Vagina (tissue), 2 donors: ENCODE measurements at places on chromosomes 6 and 20. TPM values are rescaled to one million over a fixed set of nuclear protein-coding genes. Genes with fewer than 3 reads are reported as not detected.

GRCh38 chr6:94254689-94255088 is 835.3 kb upstream of the EPHA7 start:
- DNase-seq = no peak
- H3K27me3 ChIP-seq = no peaks in the 10 kb centered on the region
- H3K4me3 ChIP-seq = no peak overlapping the region
- no peaks in the 10 kb centered on the region for H3K4me1 ChIP-seq

- no peaks in the 10 kb centered on the region for H3K27me3 ChIP-seq
- no peak for DNase-seq
- H3K27ac ChIP-seq = peak overlapping the region; percentile 13
- H3K36me3 ChIP-seq = no peaks in the 10 kb centered on the region
- H3K4me3 ChIP-seq = no peak overlapping the region
Observed at GRCh38 chr6:4732691-4733315, 43.4 kb upstream of the CDYL start.

Gene OPN5
- not detected for total RNA-seq

DNA sequence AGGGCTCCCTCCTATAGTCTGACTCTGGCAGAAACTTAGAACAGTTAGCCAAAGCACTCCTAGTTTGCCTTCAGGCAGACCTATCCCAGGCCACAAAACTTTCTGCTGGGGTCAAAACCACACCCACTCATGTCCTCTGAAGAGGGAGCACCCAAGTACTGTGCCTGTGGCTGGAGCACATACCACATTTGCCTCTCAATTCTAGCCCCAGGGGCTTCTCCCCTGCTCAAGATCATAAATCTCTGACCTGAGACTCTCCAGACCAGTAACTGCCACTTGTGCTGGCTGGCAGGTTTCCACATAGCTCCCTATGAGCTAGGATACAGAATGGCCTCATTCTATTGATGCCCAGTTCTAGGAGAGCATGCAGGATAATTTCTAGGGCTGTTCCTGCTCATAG is 781.0 kb downstream of the EYS start:
- H3K27ac ChIP-seq = no peak overlapping the region
- no peak for DNase-seq
- H3K27me3 ChIP-seq = no peaks in the 10 kb centered on the region
- H3K4me3 ChIP-seq = no peak overlapping the region
- no peaks in the 10 kb centered on the region for H3K4me1 ChIP-seq
- no peaks in the 10 kb centered on the region for H3K36me3 ChIP-seq

Gene ADNP
- 51.6 TPM for total RNA-seq

GRCh38 chr20:16459019-16459700 is 114.1 kb downstream of the KIF16B start:
- no peak for DNase-seq
- H3K27me3 ChIP-seq = no peaks in the 10 kb centered on the region
- no peaks in the 10 kb centered on the region for H3K36me3 ChIP-seq
- H3K27ac ChIP-seq = no peak overlapping the region
- H3K4me3 ChIP-seq = no peak overlapping the region

GRCh38 chr20:22471156-22471836 is 113.1 kb downstream of the FOXA2 start:
- no peak overlapping the region for H3K27ac ChIP-seq
- H3K27me3 ChIP-seq = no peaks in the 10 kb centered on the region
- no peaks in the 10 kb centered on the region for H3K36me3 ChIP-seq
- DNase-seq = no peak

GRCh38 chr6:26394289-26394688 is 7.8 kb upstream of the BTN3A1 start:
- peaks cover 10% of the 10 kb centered on the region for H3K36me3 ChIP-seq
- no peak for DNase-seq

DNA sequence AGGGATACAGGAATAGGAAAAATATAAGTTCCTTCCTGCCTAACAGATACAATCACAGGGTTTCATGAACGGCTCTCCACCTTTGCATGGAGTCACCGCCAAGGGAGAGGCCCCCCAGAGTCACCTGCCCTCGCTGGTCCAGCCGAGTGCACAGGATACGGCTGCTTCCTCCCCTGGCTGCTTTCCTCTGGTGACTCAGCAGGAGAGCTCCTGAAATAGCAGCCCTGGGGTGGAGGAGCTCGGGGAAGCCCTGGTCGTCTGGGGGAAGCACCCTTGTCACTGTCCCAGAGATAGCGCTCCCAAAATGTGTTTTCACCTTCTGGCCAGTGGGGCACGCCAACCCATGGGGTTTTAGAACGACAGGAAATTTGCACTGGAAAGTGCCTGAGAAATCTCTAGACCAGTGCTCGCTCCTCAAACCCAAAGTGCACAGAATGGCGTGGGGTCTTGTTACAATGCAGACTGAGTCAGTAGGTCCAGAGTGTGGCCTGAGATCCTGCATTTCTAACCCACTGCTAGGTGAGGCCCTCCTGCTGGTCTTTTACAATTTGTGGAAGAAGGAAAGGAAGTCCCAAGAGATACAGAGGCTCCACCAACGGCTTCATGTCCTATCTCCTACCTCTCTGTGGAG is 35.9 kb upstream of the FAM50B start:
- H3K36me3 ChIP-seq = no peaks in the 10 kb centered on the region
- no peak for DNase-seq
- H3K27ac ChIP-seq = no peak overlapping the region
- no peak overlapping the region for H3K4me3 ChIP-seq

- no peak overlapping the region for H3K4me3 ChIP-seq
- no peak for DNase-seq
- H3K27me3 ChIP-seq = no peaks in the 10 kb centered on the region
- no peaks in the 10 kb centered on the region for H3K4me1 ChIP-seq
- H3K36me3 ChIP-seq = no peaks in the 10 kb centered on the region
- no peak overlapping the region for H3K27ac ChIP-seq
Observed at GRCh38 chr6:114398481-114398880, 55.7 kb upstream of the HS3ST5 start.

GRCh38 chr20:1894951-1895673 is at the start of gene SIRPA:
SIRPA (plus strand) TSS chr20:1895407; CDS start chr20:1895448, 41 bp downstream.
- peak within 1 kb of the TSS; percentile 95 for H3K27ac ChIP-seq
- no peak for DNase-seq
- H3K4me3 ChIP-seq = peak within 1 kb of the TSS; percentile 63
- H3K27me3 ChIP-seq = no peaks in the 10 kb centered on the region

Gene F13A1
- total RNA-seq = 58.4 TPM

- no peak overlapping the region for H3K27ac ChIP-seq
- no peaks in the 10 kb centered on the region for H3K27me3 ChIP-seq
- DNase-seq = no peak
- no peaks in the 10 kb centered on the region for H3K36me3 ChIP-seq
- H3K4me3 ChIP-seq = no peak overlapping the region
Observed at GRCh38 chr6:80460257-80460865, 353.9 kb downstream of the BCKDHB start.
